Activated CD4-positive, alpha-beta memory T cell treated with anti-CD3 and anti-CD28 coated beads, Interleukin-2, amount 10 ng/mL, durations not matched to agents 7 days and 5 days (primary cell): ENCODE measurements at places on chromosomes 5 and 9. TPM values are rescaled to one million over a fixed set of nuclear protein-coding genes. Genes with fewer than 3 reads are reported as not detected.

Gene CRB2
- 0.03 TPM for total RNA-seq

Gene GFPT2
- not detected for total RNA-seq

GRCh38 chr5:11602298-11602697, 301.9 kb downstream of the CTNND2 start:
- H3K27me3 ChIP-seq: no peaks in the 10 kb centered on the region
- H3K36me3 ChIP-seq: no peaks in the 10 kb centered on the region

- no peaks in the 10 kb centered on the region for H3K4me1 ChIP-seq
- no peak overlapping the region for H3K4me3 ChIP-seq
- no peak for DNase-seq
- no peak overlapping the region for H3K27ac ChIP-seq
- H3K36me3 ChIP-seq: no peaks in the 10 kb centered on the region
Observed at GRCh38 chr5:168771678-168772077, 192.5 kb upstream of the PANK3 start.

GRCh38 chr5:40623480-40624420, 56.0 kb upstream of the PTGER4 start:
- H3K27ac ChIP-seq: no peak overlapping the region
- peaks cover 14% of the 10 kb centered on the region for H3K4me1 ChIP-seq
- no peaks in the 10 kb centered on the region for H3K36me3 ChIP-seq
- no peak overlapping the region for H3K4me3 ChIP-seq
